ENCODE measurements at places on chromosomes 2 and 18.

- DNase-seq = no peak
Observed at GRCh38 chr2:42965910-42966309, 173.5 kb upstream of the HAAO start.

GRCh38 chr2:181367411-181367810 lies 89.8 kb upstream of the ITGA4 start:
- no peak for DNase-seq

DNA sequence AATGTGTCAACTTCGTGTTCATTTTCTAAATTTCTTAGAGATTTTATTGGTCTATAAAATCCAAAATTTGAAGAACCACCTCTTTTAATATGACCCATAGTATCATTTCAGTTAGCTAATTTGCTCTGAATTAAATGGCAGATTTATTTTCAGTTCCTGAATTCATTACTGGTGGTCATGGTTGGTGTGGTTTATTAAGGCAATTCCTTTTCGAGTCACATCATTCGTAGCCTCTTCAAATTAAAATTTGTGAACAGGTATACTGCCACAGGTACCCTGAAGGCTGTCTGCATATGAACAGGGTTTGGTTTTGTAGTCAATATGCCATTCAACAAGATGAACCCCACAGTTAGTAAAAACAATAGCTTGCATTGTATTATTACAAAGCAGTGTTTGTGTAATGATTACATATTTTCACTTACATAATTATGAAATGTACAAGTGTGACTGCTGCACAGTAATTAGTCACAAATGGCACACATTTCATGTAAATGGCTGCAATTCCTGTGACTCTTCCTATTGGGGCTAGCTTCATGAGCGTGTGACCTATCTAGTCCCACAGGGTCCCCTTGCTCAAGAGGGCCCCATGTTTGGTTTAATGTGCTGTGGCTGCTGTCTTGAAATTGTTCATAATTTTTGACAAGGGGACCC lies 48.9 kb downstream of the CDC42EP3 start:
- no peak for DNase-seq

- DNase-seq = no peak
Observed at GRCh38 chr2:102932501-102932900, 170.7 kb downstream of the TMEM182 start.

DNA sequence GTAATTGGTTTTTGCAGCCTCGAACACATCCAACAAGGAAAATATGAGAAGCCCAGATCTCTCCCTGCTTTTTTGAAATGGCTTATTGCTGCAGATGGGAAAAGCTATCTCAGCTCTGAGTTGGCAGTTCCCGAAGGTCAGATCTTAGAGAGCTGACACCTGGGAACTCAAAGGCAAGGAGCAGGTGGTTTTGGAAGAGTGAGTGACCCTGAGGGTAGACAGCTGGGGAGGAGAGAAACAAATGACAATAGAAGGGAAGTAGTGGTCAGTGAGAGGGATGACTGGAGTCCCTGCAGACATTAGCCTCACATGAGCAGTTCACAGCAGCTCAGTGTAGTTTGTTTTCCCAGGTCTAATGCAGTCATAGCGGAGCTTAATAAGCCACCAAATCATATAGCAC lies 317.9 kb downstream of the STK39 start:
- DNase-seq = no peak

DNA sequence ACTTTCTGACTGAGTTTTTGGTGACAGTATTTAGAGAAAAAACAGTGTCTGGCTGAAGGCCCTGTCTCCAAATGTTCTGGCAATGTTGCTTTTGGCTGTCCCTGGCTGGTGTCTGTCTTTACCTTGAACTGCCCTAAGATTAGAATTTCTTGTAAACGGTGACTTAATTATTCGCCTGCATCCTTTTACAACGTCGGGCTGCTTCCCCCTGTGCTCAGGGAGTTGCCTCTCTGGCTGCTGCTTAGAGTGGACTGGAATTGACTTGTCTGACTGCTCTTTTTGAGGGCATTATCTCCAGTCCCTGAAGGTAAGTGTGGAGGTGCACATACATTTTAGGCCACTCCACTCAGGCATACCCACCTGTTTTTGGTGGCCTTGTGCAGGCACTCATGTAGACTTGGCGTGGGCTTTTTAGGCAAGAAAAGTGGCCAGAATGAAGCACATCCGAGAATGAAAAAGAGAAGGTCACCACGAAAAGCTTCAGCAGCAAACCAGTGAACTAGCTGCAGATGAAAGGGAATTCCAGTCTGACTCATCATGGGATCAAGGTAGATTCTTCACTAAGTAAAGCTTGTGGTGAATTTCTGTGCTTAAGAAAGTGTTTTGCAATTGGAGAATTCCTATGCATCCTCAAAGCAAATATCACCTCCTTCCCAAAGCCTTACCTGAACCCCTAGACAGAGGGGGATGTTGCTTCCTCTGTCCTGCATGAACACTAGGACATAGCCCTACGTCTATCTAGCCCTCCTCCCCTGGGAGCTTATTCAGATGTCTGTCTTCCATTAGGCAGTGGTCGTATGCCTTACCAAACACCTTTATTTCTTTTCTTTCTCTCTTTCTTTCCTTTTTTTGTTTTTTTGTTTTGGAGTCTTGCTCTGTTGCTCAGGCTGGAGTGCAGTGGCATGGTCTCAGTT lies 230.3 kb upstream of the TRIB2 start:
- DNase-seq = no peak

GRCh38 chr2:34254272-34254878 lies 655.3 kb upstream of the FAM98A start:
- no peak for DNase-seq

DNA sequence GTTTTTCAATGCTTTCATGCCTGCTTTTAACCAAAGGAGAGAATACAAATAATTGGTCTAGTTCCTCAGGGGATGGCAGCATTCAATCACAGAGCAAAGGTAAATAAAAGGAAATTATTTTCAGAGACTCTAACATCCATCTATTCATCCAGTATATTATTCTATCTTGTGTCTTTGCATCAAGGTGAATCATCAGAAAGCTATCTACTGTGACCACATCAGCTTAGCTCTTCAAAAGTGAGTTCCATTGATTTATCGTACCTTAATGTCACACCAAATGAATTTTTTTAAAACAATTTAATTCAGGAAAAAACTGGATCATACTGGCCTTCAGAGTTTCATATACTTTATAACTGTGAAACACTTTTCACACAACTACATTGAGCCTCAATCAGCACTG lies 66.1 kb downstream of the CHN1 start:
- no peak for DNase-seq

DNA sequence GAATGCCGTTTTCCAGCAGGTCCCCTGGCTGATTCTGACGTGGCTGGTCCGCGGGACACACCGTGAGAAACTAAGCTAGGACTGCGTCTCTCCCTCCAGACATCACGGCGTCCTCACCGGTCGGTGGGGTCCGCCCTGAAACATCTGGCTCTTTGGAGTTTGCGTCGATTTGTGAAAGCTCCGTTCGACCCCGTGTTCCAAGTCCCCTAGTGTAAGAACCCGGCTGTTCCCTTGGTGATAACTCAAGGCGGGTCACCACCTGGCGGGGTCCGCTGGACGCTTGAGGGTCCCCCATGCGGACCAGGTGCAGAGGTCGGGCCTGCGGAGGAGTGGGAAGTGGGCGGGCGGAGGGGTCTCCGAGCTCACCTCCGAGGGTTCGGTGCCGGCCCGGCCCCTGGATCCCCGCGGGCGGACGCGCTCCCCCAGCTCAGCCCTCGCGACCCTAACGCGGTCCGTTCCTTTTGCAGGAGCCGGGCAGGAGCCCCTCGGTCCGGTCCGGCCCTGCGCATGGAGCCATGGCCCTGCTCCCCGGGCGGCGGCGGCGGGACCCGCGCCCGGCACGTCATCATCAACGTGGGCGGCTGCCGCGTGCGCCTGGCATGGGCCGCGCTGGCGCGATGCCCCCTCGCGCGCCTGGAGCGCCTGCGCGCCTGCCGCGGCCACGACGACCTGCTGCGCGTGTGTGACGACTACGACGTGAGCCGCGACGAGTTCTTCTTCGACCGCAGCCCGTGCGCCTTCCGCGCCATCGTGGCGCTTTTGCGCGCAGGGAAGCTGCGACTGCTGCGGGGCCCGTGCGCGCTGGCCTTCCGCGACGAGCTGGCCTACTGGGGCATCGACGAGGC lies 65.6 kb downstream of the KCNG2 start:
- DNase-seq = no peak

GRCh38 chr2:201404699-201405280 lies 46.5 kb downstream of the TRAK2 start:
- DNase-seq = no peak

DNA sequence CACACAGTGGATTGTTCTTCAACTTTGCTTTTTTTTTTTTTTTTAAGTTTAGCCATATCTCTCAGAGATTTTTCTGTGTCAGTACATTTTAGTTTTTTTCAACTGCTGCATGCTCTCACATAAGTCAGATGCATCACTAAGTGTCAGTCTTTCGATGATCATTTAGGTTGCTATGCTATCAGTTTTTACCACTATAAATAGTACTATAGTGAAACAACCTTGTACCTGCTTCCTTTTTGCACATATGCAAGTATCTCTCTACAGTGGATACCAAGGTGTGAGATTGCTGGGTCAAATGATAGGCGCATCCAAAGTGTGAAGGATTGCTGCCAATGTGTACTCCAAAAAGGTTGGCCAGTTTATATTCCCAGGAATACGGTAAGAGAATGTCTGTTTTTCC lies 33.5 kb upstream of the MAP4K3 start:
- DNase-seq = no peak

- no peak for DNase-seq
Observed at GRCh38 chr18:68847219-68847837, 49.4 kb downstream of the CCDC102B start.
